Right lobe of liver (tissue), 6 donors: ENCODE measurements at places on chromosomes 2 and 18. TPM values are rescaled to one million over a fixed set of nuclear protein-coding genes. Genes with fewer than 3 reads are reported as not detected.

DNA sequence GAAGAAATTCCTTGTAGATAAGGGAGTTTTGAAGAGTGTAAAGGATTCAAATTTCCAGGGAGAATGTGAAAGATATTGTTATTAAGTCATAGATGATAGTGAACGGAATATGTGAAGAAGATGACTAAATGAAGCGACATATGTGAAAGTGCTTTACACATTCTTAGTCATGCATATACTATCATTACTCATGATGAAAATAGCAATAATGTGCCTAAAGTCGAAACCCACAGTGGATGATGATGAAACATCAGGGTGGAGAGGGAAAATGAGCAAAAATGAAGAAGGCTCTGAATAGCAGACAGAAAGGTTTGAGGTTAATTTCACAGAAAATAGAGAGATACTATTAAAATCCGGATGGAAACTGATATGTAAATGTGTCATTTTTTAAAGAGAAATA lies 1237.1 kb downstream of the LRP1B start:
- DNase-seq = no peak
- no peaks in the 10 kb centered on the region for H3K36me3 ChIP-seq
- no peaks in the 10 kb centered on the region for H3K27me3 ChIP-seq
- no peak overlapping the region for H3K27ac ChIP-seq

DNA sequence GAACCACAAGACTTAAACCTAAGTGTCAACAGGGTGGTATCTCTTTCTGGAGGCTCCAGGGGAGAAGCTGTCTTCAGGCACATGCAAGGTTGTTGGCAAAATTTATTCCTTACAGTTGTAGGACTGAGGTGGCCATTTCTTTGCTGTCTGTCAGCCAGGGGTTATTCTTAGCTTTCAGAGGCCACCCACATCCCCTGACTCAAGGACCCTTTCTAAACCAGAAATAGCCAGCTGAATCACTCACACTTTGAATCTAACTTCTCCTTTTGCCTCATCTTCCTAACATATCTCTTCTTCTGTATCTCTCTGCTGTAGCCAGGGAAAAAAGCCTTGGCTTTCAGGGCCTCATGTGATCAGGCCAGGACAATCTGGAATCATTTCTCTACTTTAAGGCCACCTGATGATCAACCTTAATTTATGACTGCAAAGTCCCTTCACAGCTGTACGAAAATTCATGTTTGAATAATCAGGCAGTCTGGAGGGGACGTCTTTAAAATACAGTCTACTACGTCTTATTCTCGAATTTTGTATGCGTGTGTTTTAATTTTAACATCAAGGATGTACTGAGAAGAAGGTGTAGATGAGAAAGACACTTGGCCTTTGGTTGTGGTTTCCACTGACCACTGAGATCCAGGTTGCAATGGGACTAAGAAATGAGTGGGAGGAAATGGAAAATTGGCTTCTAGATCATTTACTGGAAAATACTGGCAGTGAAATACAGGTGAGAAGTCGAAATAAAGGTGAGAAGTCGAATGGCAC lies 90.4 kb downstream of the DOCK10 start:
- DNase-seq = no peak
- no peaks in the 10 kb centered on the region for H3K36me3 ChIP-seq
- H3K27ac ChIP-seq = no peak overlapping the region
- no peaks in the 10 kb centered on the region for H3K4me1 ChIP-seq
- H3K4me3 ChIP-seq = no peak overlapping the region

DNA sequence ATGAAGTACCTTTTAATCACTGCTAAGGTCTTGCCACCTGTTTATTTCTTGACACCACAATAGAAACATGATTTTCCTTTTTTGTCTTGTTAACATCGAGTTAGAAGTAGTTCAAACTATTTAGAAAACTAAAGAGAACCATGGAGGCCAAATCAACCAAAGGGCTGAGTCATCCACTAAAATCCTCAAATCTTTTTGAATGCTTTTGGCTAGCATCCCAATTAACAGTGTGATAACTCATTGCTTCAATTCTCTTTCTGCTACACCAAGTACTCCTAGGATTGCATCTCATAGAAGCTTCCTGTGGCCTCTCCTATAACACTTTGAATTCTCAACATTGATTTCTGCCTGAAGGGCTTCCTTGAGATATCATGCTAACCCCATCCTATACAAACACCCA lies 159.9 kb upstream of the MMADHC start:
- H3K4me1 ChIP-seq = no peaks in the 10 kb centered on the region
- no peak overlapping the region for H3K4me3 ChIP-seq
- H3K27ac ChIP-seq = no peak overlapping the region
- no peaks in the 10 kb centered on the region for H3K36me3 ChIP-seq
- no peaks in the 10 kb centered on the region for H3K27me3 ChIP-seq

- H3K4me3 ChIP-seq = no peak overlapping the region
- no peaks in the 10 kb centered on the region for H3K27me3 ChIP-seq
- H3K4me1 ChIP-seq = no peaks in the 10 kb centered on the region
- H3K36me3 ChIP-seq = no peaks in the 10 kb centered on the region
Observed at GRCh38 chr2:54588244-54588899, 132.2 kb downstream of the SPTBN1 start.

GRCh38 chr2:3913166-3913565 lies 209.8 kb downstream of the DCDC2C start:
- H3K36me3 ChIP-seq = no peaks in the 10 kb centered on the region
- H3K4me1 ChIP-seq = no peaks in the 10 kb centered on the region
- no peak overlapping the region for H3K27ac ChIP-seq

Gene SLC39A6
- total RNA-seq = 12.4 TPM

GRCh38 chr2:240374085-240374907 lies 61.2 kb upstream of the GPC1 start:
- peak overlapping the region; percentile 24 for H3K27ac ChIP-seq
- no peak for DNase-seq
- H3K4me1 ChIP-seq = no peaks in the 10 kb centered on the region
- no peaks in the 10 kb centered on the region for H3K27me3 ChIP-seq
- no peak overlapping the region for H3K4me3 ChIP-seq

DNA sequence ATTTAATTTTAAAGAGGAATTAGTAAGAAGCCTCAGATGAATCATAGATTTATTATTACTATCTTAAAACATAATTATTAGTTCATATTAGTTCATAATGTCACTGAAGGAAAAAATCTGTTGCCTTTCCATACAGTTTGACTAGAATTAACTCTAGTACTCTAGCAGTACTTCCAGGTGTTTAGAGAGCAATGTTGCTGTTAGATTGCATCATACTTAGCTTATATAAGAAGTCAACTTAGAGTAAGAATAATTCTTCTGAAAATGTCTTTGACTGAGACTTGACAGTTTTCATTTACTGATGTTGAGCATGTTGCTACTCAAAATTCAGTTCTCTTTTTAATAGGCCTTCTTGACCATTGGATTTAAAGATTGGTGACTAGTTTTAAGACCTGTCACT lies 4.7 kb downstream of the RAB3GAP1 start:
- no peak overlapping the region for H3K4me3 ChIP-seq
- H3K4me1 ChIP-seq = no peaks in the 10 kb centered on the region
- H3K36me3 ChIP-seq = no peaks in the 10 kb centered on the region
- no peak overlapping the region for H3K27ac ChIP-seq

DNA sequence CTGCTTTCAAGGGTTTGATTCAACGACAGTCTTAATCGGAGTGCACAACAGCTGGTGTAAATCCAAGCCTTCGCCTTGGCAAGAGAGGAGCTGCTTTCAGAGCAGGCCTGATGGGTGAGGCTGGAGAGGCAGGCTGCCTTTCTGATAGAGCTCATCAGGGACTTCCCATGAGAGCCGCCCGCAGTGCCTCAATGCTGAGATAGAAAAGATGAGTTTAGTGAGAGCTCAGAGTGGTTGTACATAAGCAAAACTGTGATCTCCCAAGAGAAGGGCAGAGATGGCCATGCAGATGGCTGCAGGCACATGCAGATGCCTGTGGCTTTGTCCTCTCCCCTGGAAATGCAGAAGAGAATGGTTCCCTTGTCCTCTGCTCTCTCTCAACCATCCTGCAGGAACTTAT lies 122.1 kb downstream of the ARL4C start:
- no peaks in the 10 kb centered on the region for H3K27me3 ChIP-seq
- no peak overlapping the region for H3K27ac ChIP-seq

Gene FOXD4L1
- not detected for total RNA-seq

DNA sequence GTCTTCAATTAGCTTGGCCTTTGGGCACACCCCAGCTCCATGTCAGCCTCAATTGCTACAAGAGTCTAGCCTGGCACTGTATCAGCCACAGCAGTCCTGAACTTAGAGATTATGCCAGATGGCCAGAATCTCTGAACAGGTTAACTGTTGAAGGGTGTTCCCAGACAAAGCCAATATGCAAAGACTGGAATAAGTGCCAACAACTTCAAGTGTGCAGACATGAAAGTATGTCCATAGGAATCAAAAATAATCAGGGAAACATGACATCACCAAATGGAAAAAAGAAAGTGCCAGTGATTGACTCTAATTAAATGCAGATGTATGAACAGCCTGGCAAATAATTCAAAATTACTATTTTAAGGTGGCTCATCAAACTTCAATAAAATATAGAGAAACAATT lies 98.5 kb upstream of the DOCK10 start:
- H3K36me3 ChIP-seq = no peaks in the 10 kb centered on the region
- no peak overlapping the region for H3K4me3 ChIP-seq
- no peak for DNase-seq
- H3K27me3 ChIP-seq = no peaks in the 10 kb centered on the region

Gene SALL3
- not detected for total RNA-seq
